ENCODE measurements at places on chromosomes 1 and 21.

GRCh38 chr1:184392067-184392466, 5.2 kb downstream of the C1orf21 start:
- DNase-seq = no peak

- no peak for DNase-seq
Measured at GRCh38 chr1:200795156-200795555, 56.5 kb downstream of the CAMSAP2 start.

DNA sequence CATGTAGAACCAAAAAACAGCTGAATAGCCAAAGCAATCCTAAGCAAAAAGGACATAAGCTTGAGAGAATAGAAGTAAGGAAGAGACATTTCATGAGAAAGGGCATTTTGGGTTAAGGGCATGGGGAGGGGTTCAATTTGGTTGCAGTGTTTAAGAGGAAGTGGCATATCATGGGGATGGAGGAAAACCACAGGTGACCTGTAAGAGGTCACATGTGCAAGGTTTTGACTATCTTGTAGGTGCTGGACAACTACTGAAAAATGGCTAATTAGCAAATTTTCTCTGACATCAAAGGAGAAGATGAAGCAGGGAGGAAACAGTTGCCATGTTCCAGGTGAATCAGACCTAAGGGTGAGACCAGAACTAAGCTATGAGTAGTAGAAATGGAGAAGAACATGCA, 31.3 kb upstream of the ROR1 start:
- peak; percentile 10 for DNase-seq

DNA sequence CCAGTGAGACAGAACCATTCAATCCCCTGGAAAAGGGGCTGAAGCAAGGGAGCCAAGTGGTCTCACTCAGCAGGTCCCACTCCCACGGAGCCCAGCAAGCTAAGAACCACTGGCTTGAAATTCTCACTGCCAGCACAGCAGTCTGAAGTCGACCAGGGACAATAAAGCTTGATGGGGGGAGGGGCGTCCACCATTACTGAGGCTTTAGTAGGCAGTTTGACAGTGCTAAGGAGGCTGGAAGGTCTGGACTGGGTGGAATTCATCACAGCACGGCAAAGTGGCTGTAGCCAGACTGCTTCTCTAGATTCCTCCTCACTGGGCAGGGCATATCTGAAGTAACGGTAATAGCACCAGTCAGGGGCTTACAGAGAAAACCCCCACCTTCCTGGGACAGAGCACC, 105.4 kb upstream of the GORAB start:
- no peak for DNase-seq

- DNase-seq = peak; percentile 46
Measured at GRCh38 chr1:204505674-204506200, 10.5 kb upstream of the MDM4 start.

DNA sequence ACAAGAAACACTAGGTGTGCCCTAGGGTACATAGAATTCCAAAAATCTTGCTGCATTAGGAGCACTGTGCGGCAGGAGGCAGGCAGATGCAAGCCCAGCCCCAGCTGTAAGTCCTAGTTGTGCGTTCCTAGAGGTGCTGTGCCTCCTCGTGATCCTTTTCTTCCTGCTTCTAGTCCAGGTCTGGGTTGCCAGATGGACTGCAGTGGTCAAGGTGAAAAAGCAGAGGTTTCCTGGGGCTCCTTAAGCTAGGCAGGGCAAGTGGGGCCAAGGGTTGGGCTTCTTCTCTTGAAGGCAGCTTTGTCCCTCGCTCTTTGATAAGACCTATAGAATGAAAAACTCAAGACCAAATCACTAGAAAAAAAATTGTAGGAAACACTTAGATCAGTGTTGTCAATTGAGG, 21.6 kb upstream of the SLC45A3 start:
- no peak for DNase-seq

- no peak for DNase-seq
Measured at GRCh38 chr1:22418312-22418711, 33.3 kb upstream of the ZBTB40 start.

DNA sequence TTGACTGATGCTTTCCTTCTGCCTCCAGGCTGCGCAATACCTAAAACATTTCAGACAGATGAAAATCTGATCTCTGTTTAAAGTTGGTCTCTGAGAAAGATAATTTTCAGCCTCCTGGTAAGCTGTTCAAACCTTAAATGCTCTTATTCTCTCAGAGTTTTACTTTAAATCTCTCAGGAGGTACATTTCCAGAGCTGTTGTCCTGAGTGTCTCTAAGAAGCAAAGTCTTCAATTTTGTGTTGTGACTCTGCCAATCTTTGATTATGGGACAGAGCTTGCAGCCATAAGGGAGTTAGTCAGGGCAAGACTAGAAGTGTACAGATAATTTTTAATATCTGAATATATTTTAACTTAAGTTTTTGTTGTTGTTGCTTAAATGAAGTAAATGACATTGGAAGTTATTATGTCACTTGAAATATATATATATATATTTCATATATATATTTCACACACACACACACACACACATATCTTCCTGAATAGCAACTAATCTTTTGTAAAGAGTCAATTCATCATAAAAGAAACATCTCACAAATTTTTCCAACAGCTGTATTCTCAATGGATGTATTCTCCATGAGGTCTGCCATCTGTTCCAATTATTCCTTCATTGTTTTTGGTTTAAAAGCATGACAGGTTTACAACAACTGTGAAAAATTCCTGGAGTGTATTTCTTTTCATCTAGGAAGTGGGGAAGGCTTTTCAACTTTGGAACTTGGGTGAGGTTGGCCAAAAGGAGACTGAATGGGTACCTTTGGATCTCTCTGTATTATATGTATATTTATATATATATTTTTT, 259.4 kb downstream of the BACH1 start:
- no peak for DNase-seq

DNA sequence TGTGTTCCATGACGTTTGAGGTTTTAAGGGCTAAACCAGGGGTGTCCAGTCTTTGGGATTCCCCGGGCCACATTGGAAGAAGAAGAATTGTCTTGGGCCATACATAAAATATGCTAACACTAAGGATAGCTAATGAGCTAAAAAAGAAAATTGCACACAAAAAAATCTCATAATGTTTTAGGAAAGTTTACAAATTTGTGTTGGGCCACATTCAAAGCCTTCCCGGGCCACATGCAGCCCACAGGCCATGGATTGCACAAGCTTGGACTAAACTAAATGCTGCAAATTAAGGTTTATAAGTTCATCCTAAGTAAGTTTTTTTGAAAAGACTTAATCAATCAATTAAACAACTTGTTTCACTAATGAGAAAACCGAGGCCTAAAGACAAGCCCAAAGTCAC, 21.9 kb downstream of the NIBAN1 start:
- no peak for DNase-seq
